Stimulated activated CD8-positive, alpha-beta memory T cell treated with anti-CD3 and anti-CD28 coated beads, Interleukin-7, amount 100 ng/mL, for 24 hours (primary cell): ENCODE measurements at places on chromosomes 12 and 14.

- DNase-seq = no peak
Observed at GRCh38 chr14:77153802-77154201, 12.2 kb upstream of the ZDHHC22 start.

GRCh38 chr12:79156846-79157463, 292.4 kb downstream of the SYT1 start:
- no peak for DNase-seq

- DNase-seq = no peak
Observed at GRCh38 chr12:97131220-97131981, 224.3 kb downstream of the NEDD1 start.

DNA sequence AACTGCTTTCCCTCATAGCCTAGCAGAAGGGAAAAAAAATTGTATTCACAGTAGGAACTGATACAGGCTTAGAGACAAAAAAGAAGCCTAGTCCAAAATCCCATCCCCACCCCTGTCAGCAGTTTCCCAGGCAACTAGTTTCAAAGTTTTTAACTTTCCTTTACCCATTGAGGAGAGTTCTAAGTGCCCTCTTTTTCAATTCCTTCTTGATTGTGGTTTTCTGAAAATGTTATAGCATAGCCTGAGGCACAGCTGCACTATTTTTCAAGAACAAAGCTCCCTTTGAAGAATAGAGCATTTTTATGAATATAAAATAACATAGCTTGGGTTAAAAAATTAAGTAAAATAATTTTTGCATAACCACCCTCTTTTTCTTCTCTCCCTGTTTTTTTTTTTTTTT, 81.6 kb downstream of the IPO8 start:
- DNase-seq = no peak
